ENCODE measurements at places on chromosomes 6 and 20. TPM values are rescaled to one million over a fixed set of nuclear protein-coding genes. Genes with fewer than 3 reads are reported as not detected.

UBE3D gene
- total RNA-seq, result 5.0 TPM

DNA sequence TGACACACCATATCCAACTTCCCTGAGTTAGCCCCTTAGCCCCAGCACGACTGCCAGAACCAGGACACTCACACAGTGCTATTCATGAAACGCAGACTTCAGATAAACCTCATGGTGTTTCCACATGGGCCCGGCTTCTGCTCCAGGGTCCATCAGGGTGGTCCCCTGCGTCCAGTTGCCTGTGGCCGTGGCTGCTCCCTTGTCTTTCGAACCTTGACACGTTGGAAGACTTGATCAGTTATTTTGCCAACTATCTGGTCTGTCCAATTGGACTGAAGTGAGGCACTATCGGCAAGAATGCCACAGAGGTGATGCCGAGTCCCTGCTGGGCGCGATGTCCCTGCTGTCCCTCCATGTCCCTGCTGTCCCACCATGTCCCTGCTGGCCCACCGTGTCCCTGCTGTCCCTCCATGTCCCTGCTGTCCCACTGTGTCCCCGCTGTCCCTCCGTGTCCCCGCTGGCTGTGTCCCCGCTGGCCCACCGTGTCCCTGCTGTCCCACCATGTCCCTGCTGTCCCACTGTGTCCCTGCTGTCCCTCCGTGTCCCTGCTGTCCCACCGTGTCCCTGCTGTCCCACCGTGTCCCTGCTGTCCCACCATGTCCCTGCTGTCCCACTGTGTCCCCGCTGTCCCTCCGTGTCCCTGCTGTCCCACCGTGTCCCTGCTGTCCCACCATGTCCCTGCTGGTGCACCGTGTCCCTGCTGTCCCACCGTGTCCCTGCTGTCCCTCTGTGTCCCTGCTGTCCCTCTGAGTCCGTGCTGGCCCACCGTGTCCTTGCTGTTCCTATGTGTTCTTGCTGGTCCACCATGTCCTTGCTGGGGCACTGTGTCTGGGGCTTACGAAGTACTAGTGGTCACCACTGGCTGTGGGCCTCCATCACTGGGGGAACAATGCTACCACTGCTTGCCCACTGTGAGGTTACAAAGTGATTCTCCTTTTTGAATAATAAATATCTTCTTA is 251.4 kb downstream of the DLL1 start:
- DNase-seq, result peak; percentile 17

DNA sequence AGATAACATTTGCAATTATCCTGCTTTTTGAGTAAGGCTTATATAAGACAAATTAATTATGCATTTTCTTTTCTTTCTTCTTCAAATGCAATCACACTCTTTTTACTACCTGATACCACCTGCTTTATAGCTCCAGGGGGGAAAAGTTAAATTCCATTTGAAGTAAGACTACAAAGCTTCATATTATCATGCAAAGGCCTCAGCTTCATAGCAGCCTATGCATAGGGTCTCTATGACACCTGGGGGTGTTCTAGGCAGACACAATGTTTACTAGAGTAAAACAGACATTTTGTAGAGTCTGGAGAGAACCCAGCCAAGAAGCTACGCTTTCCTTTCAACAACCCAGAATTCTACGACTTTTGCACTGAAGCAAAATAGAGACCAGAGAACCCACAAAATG is 148.0 kb downstream of the MCHR2 start:
- no peak for DNase-seq

TRAPPC3L gene
- total RNA-seq, result not detected

GRCh38 chr6:117167520-117168271 is 97.7 kb upstream of the VGLL2 start:
- no peak for DNase-seq

DNA sequence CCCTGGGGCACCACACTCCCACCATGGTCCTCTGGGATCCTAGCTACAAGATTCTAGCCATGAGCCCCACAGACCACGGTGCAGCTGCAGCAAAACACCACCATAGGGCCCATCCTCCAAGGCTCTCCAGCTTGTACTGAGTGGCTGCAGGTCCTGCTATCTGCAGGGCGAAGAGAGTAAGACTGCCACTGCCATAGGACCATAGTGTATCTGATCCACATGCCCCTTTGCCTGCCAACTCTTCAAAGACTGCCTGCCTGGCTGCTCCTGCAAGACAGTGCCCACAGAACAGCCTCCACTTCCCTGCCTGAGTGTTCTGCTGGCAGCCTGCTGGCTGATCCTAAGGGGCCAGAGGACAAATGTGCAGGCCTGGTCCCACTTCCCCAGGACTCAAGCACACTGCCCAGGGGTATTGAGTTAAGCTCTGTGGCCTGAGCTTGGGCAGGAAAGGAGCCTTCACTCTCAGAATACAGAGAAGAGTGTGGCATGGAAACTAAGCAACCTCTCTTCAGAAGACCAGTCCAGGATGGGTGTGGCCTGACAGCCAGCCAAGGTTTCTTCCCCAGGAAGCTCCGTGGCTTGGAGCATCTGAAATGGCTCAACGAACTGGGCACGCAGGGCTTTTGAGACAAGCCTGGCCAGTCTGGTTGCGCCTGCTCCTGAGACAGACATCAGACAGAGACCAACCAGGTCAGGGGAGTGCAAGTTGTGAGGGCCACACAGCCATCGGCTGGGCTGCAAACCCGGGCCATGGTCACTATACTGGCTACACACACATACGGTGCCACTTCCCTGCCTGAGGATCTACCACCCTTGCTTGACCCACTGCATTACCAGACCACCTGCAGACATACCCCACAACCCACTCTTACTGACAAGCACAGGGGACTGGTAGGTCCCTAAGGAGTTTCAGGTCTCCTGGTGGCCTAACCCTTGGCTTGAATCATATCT is 54.5 kb downstream of the RNGTT start:
- no peak for DNase-seq

PPP1R3G gene
- 1.6 TPM for total RNA-seq

HUS1B gene
- total RNA-seq, result 0.34 TPM
